PC-3 (cell line): ENCODE measurements at places on chromosomes 1 and 21. TPM values are rescaled to one million over a fixed set of nuclear protein-coding genes. Genes with fewer than 3 reads are reported as not detected.

- no peak for DNase-seq
Measured at GRCh38 chr1:90717665-90718410, 736 bp upstream of the BARHL2 start.

DNA sequence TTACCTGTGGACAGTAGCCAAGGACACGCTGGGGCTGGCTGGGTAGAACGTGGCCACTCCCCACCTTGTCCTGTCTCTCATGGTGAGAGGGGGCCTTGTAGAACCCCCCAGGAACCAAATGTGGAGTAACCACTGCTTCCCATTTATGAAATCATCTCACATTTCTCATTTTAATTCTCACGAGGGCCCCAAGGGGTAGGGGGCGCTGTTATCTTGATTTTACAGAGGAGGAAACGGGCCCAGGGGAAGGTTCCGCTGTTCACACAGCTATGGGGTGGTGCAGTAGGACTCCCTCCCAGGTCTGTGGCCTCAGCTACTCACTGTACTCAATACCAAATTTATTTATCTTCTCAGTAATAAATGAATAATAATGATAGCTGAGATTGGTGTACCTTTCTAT, 5.5 kb downstream of the SMPDL3B start:
- peak; percentile 42 for DNase-seq

The FHL3 gene
- 3.6 and 6.3 TPM in 2 replicates for total RNA-seq

GRCh38 chr21:45355573-45355972, 49.4 kb upstream of the COL18A1 start:
- no peak for DNase-seq

DNA sequence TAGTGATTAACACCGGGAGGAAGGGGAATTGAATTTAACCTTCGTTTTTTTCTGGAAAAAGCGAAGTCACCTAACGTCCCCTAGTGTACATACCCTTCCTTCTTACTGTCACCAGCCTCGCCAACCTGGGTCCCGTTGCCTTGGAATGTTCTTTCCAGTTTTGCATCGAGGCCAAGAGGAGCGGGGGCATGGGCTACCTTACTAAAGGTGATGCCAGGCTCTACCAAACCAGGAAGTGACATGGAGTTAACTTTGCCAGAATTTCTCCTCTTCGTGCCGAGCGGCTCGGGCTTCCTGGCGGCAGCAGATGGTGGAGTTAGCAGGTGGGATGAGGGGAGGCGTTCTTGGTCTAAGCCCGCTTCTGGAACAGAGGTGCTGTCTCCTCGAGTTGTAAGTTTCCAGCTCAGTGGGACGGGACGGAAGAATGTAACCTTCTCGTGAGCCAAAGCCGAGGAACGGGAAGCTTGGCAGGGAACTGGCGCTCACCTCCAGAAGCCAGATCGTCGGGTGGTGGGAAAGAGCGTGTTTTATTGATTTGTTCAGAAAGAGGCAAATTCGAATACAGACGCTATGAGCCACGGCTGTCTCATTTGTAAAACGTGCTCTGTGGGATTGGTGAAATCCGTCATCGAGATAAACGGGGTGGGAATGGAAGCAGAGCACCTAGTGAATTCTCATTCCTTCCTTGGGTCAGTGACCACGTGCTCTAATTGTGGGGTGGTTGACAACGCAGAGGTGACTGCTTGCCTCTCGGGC, 486 bp downstream of the NIPAL3 start:
- DNase-seq: peak; percentile 34

GRCh38 chr1:191519519-191519918, 638.7 kb upstream of the RGS18 start:
- DNase-seq: no peak
